ENCODE measurements at places on chromosomes 4 and X. TPM values are rescaled to one million over a fixed set of nuclear protein-coding genes. Genes with fewer than 3 reads are reported as not detected.

Gene ZNF595
- total RNA-seq, result 4.0 TPM

- no peak for DNase-seq
Measured at GRCh38 chr4:151199319-151200190, 77.4 kb upstream of the PRSS48 start.

Gene GATA1
- total RNA-seq, result not detected

GRCh38 chrX:2137882-2138281, 362.9 kb downstream of the DHRSX start:
- no peak for DNase-seq

DNA sequence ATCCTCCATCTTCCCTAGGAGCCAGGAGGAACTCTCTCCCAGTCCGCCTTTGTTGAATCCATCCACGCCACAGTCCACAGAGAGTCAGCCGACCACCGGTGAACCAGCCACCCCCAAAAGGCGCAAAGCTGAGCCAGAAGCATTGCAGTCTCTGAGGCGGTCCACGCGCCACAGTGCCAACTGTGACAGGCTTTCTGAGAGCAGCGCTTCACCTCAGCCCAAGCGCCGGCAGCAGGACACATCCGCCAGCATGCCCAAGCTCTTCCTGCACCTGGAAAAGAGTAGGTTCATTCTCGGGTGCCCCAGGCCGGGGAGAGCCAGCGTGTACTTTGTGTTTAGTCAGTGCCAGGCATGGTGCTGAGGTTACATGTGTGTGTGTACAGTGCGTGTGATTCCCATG, 7.4 kb downstream of the MSL3 start:
- DNase-seq, result no peak

Gene SLC26A1
- 0.49 TPM for total RNA-seq

Gene JCHAIN
- not detected for total RNA-seq

Gene TEX13D
- 0.05 TPM for total RNA-seq
